ENCODE measurements at places on chromosomes 4 and X.

GRCh38 chr4:41160012-41160789 is 54.1 kb downstream of the APBB2 start:
- no peak for DNase-seq

DNA sequence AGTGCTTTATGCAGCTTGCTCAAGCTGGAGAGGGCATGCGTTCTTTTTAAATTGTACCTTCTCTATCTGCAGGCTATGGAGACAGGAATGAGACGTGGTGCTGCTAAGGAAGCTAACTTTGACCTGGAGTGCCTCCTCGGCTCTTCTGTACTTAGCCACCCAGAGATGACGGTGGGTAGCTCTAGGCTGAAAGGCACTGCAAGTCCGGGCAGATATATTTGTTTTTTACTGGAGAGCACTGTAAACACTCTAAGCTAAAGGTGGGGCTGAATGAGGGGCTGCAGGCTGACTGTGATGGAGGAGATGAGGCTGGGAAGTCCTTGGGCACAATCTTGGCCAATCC is 12.1 kb downstream of the ELF4 start:
- DNase-seq, result no peak

- DNase-seq, result no peak
These were observed 17.9 kb upstream of the CXCL11 start for GRCh38 chr4:76053730-76054129.

- DNase-seq, result no peak
These were observed 839 bp downstream of the QDPR start for GRCh38 chr4:17511051-17511450.

DNA sequence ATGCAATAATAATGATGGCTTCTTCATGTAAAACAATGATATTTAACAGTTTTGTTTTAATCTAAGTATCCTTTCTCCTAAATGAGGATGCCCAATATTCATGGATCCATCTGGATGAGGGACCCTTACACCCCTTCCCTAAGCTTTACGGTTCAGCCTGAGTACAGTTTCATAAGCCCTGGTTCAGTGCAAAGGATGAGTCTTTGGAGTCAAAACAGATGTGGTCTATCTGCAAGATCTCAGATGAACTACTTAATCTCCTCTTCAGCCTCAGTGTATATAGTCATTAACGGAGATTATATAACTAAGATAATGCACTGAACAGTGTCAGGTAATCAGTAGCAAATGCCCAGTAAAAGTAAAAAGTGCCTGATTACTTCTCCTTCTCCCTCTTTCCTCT is 22.1 kb downstream of the ANXA5 start:
- DNase-seq, result no peak

DNA sequence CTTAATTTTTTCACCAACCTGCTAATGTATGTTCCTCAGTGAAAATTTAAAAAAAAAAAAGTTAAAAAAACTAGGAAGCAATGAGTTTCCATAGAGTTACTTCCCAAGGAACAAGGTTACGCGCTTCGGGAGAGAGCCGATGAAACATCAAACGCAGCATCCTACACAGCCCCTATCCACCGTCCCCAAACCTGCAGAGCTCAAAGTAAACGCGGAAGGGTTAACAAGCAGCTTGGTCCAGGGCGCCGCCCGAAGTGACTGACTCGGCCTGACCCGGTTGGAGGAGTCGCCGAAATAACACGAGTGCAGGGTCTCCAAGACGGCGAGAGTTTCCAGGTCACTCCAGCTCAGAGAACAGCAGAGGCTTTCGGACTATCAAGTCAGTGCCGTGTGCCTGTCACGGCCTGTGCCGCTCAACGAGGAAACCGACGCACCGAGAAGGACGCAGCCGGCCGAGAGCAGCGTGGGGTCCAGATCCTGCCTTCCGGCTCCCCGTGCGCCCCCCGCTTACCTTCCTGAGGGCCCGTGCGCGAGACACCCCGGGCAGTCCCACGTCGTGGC is 512 bp downstream of the NOP14 start:
- DNase-seq, result peak; percentile 30

- no peak for DNase-seq
These were observed 79.4 kb upstream of the EFNB1 start for GRCh38 chrX:68749426-68749825.

DNA sequence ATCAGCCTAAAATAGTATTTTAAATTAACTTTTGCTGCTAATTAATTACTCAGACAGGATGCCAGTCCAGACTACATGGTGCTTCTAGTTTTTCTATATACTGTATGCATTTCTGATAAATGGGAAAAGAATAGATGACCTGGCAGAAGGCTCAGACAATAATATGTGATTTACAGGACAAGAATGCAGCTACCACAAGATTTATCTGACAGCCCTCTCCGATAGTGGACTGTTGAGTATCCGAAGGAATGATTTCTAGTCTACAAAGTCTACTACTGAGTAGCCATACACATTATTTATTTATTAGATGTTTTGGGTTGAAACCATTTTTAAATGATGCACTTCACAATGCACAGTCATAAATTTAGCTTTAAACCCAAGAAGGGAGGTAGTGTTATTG is 212.8 kb downstream of the MAB21L2 start:
- no peak for DNase-seq

- no peak for DNase-seq
These were observed 83.8 kb downstream of the GRID2 start for GRCh38 chr4:92387459-92388069.

- no peak for DNase-seq
These were observed 13.9 kb upstream of the MPP1 start for GRCh38 chrX:154818916-154819770.

DNA sequence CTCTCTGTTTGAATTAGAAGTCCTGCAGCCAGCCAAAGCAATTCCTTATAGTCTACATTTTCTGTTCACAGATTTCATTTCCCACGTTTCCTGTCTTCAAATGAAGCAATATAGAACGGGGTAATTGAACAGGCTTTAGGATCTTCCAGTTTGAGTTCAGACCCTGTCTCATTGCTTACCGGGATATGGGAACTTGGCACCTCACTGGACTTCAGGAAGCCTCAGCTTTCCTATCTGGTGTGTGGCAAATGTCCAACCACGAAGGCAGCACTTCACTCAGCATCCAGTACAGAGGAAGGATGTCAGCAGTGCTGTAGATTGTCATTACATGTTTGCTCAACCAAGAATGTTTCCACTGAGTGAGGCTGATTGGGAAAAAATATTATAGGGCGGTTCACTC is 271.1 kb upstream of the ZFP42 start:
- DNase-seq, result no peak

DNA sequence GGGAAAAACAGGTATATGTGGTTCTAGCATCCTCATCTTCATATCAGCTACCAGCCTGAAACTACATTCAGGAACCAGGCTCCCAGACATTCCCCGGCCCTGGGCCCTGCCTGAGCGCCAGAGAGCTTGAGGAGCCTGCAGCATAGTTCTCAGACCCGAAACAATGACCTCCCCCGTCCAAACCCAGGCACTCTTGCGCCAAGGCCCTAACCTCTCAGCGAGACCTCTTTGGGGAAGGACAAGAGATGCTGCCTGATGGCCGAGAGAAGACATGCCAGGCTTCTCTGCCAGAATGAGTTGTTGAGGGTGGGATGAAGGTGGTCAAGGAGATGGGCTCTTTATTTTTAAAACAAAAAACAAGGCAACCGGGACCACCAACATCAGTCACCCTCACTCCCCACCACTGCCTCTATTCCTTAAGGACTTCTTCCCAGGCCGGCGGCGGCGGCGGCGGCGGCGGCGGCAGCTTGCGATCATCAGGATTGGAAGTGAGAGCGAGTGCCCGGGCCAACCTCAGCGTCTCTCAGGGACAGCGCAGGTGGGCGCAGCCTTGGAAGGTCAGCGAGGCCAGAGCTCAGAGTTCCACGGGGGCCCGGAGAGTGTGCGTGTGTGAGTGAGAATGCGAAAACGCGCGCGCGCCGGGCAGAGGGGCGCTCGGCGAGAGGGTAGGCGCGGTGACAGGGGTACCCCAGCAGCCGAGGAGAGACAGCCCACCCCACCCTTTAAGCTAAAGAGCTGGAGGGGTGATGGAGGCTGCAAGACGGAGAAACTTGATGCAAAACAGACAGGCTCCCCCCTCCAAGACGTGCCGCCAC is 601 bp downstream of the INPP4B start:
- DNase-seq, result no peak
